GM12864 (cell line): ENCODE measurements at places on chromosomes 5 and 9.

GRCh38 chr5:109880907-109881685, 191.4 kb downstream of the MAN2A1 start:
- DNase-seq: no peak

GRCh38 chr9:116437411-116438370, 249.4 kb upstream of the TRIM32 start:
- no peak for DNase-seq

DNA sequence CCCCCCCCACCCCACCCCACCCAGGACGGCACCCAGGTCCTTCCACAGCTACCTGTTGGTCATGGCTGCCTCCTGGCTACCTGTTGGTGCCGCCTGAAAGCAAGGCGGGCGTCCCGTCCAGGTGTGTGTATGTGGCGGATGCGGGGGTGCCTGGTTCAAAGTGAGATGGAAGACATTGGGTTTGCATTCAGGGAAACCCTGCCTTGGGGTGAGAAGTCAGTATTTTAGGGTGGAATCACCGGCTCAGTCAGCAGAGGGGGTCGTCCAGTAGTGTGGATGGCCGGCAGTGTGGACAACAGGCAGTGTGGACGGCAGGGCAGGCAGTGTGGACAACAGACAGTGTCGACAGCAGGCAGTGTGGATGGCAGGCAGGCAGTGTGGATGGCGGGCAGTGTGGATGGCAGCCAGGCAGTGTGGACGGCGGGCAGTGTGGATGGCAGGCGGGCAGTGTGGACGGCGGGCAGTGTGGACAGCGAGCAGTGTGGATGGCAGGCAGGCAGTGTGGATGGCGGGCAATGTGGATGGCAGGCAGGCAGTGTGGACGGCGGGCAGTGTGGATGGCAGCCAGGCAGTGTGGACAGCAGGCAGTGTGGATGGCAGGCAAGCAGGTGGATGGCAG, 28.0 kb downstream of the NKD2 start:
- DNase-seq: no peak

DNA sequence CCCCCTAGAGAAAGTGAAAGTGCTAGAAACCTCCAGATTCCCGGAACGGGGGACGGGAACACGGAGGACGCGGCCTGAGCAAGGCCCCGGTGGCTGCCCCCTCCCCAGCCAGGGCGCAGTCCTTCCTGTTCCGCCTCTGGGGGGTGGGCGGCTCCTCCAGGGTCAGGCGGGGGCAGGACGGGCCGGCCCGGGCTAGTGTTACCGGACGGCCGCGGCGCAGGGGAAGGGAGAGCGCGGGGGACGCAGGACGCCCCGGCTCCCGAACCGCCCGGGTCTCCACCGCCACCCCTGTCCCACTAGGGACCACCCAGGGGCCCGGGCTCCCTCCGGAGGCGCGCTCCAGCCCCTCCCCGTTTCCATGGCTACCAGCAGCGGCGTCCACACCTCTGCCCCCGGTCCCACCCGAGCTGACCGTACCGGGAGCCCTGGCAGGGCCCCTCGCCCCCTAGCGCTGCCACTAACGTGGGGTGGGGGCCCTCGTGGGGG, 579 bp downstream of the SLC12A7 start:
- DNase-seq: no peak

GRCh38 chr9:86732514-86733171, 214.7 kb downstream of the GAS1 start:
- no peak for DNase-seq

DNA sequence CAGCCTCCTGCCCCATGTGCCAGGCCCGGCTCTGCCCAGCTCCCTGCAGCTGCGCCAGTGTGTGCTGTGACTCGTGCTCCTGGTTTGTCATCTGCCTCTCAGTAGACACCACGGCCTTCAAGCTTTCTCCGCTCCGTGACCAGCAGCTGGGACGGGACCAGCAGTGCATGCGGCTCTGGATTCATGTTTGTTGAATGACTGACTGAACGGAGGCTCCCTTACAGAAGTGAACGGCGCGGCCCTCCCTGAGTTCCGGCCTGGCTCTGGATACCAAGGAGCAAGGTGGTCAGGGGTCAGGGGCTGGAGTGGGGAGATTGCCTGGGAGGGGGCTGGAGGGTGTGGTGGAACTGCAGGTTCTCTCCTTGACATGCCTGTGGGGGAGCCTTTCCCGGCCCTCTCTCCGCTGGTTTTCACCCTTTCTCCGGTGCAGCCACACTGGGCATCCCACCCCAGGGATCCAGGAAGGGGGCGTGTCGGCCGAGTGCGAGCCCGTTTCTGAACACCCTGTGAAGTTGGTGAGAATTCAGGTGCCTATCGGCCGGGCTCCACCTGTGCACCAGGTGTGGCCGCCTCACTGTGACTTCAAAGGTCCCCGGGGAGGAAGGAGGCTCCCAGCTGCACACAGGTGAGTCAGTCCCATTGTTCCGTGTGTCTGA, 11.1 kb upstream of the CEP72 start:
- DNase-seq: no peak

GRCh38 chr9:84615544-84615943, 54.0 kb upstream of the NTRK2 start:
- DNase-seq: no peak

DNA sequence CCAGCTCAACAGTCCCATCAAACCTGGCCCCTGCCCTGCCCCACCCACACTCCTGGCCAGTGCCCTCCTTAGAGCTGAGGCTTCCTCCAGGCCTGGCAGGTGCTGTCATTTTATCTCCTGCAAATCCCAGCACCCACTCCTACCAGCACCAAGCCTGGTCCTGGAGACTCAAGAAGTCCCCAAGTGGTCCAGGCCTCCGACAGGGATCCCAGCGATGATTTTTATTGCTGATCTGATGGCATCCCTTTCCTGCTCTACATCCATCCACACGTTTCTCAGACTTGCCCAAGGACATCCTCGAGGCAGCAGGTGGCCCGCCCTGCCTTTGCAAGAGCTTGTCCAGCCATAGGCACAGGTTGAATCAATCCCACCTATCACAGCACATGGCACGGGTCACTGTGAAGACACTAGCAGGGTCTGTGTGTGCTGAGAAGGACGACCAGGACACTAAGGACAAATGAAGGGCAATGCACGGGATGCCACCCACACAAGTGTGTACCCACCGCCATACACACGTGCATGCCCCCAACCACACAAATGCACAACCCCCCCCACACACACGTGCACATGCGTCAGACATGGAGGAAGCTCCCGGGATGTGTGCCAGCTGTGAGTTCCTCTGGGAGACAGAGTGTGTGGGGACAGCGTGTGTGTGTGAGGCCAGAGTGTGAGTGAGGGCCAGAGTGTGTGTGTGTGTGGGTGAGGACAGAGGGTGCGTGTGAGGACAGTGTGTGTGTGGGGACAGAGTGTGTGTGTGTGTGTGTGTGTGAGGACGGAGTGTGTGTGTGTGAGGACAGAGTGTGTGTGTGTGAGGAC, 62.4 kb upstream of the UBAC1 start:
- DNase-seq: no peak

DNA sequence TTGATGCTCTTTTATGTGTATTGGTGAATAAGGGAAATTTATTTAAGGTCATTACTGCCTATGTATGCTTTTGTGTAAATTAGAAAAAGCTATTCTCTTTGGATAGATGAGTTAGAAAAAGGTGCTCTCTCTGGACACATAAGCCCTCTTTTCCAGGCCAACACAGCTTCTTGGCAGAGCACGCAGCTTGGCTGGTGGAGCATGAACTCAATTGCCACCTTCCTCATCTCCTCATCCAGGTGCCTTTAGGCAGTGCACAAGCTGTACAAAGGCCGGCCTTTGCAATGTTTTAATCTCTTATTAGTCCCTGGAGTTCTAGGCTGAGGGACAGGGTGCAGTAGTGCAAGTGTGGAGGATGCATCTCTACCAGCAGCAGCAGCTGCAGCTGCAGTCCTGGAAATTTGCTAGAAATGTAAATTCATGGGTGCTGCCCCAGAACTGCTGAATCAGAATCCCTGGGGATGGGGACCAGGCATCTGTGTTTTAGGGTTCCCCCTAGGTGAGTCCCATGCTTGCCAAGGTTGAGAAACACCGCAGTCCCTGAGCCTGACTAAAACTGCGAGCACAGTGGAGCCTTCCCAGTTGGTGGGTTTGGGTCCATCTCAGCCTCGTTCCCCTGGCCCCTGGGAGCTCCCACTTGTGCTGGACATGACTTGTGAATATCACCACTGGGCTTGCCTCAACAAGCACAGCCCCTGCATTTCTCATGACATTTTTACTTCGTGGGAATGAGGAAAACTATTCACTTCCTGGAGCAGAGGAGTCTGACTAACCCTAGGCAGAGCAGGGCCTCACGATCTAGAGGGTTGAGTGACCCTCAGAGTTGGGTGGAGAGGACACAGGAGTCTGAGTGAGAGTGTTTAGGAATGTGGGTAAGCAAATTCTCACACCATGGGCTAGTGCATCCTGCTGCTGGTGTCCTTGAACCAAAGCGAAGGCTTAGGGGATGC, 272.3 kb downstream of the ZSWIM6 start:
- DNase-seq: no peak

- DNase-seq: no peak
Observed at GRCh38 chr9:109166171-109166770, 778 bp downstream of the FRRS1L start.

GRCh38 chr9:107620236-107620635, 130.7 kb upstream of the KLF4 start:
- DNase-seq: no peak

- DNase-seq: no peak
Observed at GRCh38 chr5:134536876-134537275, 11.4 kb downstream of the JADE2 start.

DNA sequence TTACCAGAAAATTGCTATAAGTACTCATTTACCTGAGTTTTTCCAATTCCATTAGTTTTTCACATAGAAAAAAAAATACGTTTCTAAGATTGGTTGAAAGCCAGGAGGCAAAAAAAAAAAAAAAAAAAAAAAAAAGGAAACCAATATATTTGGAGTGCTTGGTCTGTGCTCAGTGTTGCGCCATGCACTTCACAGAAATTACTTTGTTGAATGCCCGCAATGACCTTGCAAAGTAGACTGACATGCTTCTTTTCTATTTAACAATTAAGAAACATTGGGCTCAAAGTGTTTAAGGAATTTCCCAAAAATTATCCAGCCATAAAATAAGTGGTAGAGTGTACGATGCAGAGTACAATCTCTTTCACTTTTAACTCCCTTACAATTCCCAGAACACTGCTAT, 65.2 kb upstream of the PAPPA start:
- no peak for DNase-seq

- DNase-seq: no peak
Observed at GRCh38 chr5:157182143-157182757, 1.6 kb downstream of the ITK start.

DNA sequence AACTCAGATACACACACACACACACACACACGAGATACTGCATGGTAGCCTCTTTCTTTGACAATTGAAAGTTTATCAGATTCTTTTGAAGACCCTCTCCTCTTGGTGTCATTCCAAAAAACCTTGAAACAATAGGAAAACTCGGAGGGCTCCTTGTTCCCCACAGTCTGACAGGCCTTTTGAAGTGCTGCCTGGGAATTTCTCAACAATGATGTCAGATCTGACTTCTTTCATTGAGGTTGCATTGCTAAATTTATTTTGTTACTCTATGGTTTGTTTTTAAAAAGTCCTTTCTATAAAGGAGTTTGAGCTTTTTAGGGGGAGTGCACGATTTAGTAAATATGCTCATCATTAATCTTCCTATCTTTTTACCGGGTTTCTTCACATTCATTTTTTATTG, 583.9 kb downstream of the SEMA5A start:
- DNase-seq: no peak

DNA sequence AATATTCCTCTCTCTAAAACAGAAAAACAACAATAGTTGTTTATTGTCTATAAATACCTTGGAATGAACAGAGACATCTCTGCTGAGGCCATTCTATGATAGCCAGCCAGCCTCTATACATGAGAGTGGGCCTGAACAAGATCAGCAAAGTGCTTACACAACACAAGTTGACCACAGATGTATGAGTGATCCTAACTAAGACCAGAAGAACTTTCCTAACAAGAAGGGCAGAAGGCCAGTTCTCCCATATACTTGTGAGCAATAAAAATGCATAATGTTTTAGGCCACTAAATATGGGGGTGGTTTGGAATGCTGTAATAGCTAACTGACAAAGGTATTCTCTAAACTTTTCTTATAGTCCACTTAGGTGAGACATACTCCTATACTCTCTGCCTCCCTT, 345.7 kb downstream of the SPATA31D1 start:
- no peak for DNase-seq

DNA sequence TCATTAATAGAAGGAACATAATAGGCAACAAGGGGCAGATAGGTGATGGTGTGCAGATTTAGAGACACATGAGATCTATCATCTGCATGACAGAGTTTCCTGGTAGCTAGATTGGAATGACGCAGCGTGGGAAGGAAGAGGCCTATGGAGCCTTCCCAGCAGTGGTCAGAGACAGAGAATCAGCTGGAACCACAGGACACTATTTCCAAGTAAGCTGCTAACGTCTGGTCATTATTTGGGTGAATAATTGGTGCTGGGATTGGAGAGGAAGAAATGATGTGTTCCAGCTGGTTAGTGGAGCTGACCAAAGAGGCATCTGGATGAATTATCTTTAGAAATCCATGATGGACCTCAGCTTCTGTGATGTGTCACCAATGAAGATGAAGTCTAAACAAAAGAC, 91.2 kb upstream of the PRR16 start:
- no peak for DNase-seq

DNA sequence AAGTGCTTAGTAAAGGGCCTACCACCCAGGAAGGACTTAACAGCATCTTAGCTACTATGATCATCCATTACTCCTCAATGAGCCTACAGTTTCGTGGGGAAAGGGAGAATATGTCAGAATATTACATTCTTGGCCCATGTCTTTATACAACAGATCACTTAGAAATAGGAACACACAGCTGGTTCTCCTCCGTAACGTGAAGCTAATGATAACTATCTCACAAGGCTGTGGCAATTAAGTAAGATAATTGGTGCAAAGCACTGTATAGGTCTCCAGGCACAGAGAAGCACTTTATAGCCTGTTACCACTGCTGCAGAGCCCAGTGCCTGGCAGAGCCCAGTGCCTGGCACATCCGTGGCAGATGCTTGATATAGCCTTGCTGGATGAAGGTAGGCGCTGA, 347.6 kb downstream of the SLIT3 start:
- DNase-seq: no peak

DNA sequence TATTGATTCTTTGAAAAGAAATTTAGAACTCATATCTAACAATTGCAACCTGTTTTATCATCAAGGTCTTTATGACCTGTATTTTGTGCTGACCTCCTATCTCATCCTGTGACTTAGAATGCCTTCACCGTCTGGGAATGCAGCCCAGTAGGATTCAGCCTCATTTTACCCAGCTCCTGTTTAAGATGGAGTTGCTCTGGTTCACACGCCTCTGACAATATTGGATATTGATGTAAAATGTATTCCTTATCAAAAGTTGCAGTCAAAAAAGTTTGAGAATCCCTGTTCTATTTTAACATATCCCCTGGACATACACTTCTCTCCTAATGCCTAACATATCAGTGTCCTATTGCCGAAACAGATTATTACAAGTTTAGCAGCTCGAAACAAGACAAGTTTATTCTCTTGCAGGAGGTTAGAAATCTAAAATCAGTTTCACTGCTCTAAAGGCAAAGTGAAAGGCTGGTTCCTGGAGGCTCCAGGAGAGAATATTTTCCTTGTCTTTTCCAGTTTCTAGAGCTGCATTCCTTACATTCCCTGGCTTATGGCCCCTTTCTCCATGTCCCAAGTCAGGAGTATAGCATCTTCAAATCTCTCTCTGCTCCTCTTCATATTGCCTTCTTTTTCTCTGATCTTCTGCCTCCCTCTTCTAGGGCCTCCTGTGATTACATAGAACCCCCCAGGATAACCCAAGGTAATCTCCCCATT, 31.5 kb upstream of the LVRN start:
- no peak for DNase-seq

- DNase-seq: no peak
Observed at GRCh38 chr5:65113771-65114170, 345.0 kb downstream of the CWC27 start.

- DNase-seq: no peak
Observed at GRCh38 chr9:37523916-37524315, 38.2 kb downstream of the POLR1E start.
